ENCODE measurements at places on chromosomes 7 and 10.

DNA sequence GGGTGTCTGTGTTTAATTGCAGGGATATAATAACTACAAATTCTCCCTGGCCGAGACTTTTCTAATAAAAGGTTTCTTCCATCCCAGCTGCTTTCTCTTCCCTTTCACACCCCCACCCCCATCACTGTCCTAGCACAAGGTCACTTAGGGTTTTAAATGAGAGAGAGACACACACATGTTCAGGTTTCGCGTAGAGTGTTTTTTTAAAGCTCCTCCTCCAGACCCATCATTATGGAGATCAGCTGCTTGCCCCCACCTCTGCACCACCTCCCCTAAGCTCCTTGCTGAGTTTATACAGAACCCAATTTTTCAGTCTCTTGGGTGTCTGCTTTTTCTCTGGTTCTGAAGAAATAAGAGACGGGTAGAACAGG, 18.6 kb downstream of the LRMDA start:
- DNase-seq, result no peak

DNA sequence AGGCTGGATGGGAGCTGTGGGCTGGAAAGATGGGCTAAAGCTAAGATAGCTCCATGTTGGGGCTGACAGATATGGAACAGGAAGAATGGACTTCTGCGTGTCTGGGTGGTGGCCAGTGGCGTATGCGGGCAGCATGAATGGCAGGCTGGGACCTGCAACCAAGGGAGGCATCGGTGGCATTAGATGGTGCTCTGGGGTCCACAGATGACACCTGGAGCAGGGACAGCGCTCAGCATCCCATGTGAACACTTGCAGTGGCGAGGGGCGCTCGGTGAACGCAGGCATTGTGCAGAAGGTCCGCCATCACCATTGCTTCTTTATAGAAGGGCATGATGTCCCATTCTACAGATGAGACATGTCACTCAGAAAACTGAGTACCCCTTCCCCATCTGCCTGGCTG, 21.0 kb upstream of the SMARCD3 start:
- no peak for DNase-seq

- no peak for DNase-seq
These were observed 865.4 kb upstream of the MBL2 start for GRCh38 chr10:53638006-53638405.

GRCh38 chr7:9453521-9453920, 1020.1 kb downstream of the NXPH1 start:
- DNase-seq, result no peak

DNA sequence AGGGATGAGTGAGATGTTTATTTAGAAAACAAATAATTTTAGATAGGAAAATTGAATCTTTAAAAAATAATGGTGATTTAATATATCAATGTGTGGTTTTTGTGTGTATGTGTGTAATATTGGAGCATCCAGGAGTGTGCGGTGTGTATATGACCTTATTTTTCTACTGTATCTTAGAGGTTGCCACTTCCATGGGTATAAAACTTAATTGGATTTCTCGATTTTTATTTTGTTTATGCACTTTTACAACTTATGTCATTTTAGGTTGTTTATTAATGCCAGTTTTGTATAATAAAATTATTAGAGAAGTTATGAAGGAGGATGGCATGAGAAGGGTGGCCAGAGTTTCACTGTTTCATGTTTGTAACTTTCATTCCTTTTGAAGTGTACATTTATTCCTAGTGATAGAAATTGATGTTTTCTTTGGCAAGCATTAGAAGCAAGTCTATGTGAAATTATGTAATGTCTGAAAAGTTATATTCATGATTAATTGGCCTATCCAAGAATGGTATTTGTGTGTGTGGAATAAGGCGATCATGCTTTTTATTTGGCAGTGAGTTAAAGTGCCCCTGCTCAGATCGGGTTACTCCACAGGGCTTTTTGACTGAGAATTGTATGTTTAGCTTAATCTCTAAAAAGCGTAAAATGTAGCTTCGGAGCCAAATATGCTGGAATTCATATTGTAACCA, 110.3 kb downstream of the KAT6B start:
- DNase-seq, result no peak

DNA sequence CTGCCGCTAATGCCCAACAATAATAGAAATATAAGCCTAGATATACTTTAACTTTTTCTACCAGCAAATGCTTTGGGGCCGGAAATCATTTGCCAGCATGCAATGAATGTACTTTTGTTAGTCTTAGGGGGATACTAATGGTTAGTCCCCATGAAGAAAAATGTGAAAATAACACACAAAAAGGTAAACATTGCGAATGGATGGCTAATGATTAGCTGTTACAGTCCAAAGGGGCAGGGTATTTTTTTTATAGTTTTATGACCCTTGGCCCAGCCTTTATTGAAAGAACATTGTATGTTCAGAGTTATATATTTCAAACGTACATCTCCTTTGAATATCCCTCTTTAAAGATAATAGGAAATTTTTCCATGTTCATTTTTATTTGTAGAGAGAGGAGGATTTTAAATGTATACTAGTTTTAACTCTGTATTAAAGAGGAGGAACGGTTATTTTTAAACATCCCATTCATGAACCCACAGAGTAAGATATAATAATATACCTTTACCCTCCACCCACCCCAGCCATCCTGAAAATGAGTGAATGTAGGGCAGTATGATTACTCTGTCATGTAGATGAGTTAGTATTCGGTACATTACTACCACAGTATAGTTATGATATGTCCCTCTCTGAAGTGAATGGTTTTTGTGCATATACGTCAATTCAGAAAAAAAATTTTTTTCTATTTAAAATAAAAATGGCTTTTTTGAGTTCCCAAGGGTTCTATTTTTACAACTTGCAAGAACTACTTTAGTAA, 63.6 kb downstream of the ARID5B start:
- DNase-seq, result no peak

DNA sequence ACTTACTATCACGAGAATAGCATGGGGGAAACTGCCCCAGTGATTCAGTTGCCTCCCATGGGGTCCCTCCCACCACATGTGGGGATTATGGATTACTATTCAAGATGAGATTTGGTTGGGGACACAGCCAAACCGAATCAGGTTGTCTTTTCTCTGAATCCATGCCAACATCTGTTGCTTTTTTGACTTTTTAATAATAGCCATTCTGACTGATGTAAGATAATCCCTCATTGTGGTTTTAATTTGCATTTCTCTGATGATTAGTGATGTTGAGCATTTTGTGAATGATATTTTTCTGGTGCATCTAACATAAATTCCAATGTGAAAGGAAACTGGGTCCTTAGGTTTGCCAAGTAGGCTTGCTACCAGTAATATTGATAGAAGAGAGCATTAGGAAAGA, 69.0 kb upstream of the ARHGAP21 start:
- no peak for DNase-seq

GRCh38 chr7:50268990-50269389, 35.5 kb upstream of the IKZF1 start:
- DNase-seq, result no peak

DNA sequence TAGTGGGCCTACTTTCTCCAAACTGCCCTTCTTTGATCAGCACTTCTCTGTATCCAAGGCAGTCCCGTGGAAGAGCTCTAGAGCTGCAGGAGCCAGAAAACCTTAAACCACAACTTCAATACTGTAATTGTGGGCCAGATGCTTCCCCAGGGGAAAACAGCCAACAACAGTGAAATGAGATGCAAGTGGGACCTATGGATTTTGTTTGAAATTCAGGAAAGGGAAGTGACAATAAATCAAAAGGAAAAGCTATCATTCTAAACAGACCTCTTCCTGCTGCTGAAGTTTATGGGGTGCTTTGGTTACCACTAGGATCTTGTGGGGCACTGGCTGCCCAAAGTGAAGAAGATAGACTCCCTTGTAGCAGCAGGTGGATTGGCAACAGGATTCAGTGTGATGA, 1031.7 kb downstream of the LRMDA start:
- DNase-seq, result no peak

GRCh38 chr7:150685219-150686029, at the start of gene GIMAP2:
GIMAP2 (plus strand) TSS chr7:150685706; CDS start chr7:150687060, 1,354 bp downstream.
- DNase-seq, result no peak

DNA sequence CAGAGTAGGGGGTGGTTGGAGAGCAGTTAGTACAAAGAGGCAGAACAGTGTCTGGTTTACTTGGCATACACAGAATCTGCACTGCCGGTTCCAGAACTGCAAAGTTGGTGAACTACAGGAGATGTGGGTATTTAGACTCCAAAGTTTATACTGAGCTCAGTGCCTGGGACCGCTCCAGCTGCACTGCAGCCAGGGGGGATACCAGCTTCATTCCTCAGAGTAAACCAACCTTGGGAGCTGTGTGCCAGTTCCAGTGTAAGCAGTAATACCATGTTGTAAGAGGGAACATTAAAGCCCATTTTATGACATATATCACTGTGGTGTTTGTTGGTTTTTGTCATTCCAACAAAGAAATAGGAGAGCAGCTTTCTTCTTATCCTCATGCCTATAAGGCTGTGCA, 23.4 kb downstream of the LOXL4 start:
- DNase-seq, result no peak

DNA sequence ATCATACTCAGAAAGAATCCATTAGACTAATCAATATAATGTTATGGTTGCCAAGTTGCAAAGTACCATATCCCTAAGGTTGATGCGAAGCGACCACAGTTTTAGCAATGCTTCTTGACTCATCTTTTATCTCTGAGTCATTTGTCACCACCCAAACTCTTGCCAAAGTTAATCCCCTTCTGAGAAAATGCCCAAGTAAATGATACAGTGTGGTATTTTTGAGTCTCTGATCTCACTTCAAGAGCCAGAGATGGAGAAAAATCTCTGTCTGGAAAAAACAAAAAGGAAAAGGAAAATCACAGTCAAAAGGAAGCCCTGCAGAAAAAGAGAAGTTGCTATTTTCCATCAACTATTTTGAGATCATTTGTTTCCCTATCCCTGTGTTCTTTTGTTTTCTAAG, 26.7 kb upstream of the OTUD1 start:
- no peak for DNase-seq

DNA sequence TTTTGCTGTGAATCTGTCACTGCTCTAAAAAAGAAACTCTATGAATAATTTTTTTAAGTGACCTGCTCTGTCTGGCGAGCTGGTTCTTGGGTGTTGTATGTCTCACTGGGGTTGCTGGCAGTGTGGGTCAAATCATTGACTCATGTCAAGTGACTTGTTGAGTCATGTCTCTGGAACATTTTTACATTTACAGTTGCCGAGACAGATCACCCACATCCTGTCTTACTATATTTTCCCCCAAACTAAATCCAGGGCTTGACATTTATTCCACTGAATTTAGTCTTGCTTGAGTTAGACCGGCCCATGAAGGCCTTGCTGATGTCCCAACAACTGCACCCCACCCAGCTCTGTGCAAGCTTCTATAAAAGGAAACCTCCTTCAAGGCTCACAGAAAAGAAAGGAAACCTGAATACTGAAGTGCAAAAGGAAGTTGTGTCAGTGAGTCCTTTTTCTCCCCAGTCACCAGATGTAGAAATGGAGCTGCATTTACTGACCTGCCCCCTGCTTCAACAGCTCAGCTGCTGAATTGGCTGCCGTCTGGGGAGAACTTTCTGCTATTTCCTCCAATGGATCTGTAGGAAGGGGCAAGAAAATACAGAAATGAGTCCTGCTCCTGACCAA, 290.3 kb downstream of the TNS3 start:
- DNase-seq, result no peak

- peak; percentile 26 for DNase-seq
These were observed 1.2 kb upstream of the SMNDC1 start for GRCh38 chr10:110305767-110306451.

DNA sequence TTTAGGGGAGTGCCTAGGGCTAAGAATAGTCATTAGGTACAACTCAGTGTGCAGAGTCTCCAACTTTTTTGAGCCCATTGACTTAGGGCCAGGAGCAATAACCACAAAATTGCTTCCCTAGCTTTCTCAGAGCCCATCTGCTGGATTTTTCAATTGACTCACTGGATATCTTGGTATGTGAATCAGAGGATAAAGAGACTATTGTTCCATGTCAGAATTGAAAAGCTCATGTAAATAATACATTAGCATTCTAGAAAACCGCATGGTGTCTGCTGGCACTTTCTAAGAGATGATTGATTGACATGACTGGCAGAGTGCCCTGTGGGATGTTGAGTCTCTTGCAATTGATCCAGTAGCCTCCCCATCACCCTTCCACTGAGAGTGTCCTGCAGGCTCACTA, 246.2 kb downstream of the CCDC7 start:
- no peak for DNase-seq

GRCh38 chr7:102279537-102280400, 6.9 kb upstream of the SH2B2 start:
- DNase-seq, result peak; percentile 54

- no peak for DNase-seq
These were observed 110.1 kb upstream of the RHEB start for GRCh38 chr7:151629713-151630272.

- no peak for DNase-seq
These were observed 161.7 kb upstream of the TPK1 start for GRCh38 chr7:144997512-144997911.

DNA sequence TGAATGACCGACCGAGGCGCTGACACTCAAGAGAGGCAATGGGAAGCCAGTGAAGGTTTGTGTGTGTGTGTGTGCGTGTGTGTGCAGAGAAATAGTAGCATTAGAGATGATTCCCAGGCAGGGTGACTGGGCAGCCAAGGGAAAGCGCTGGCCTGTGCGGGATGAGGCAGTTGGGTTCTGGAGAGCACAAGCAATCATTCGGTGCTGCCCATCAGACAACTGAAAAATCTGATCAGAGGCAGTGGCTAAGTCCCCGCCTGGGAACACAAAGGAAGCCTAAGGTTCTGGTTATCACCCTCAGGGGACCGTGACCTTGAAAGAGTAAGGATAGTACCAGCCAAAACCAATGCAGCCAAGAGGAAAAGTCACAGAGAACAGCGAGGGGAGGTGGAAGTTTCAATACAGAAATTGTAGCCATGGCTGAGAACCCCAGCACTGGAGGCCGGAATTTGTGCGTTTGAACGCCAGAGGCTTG, 868 bp upstream of the PDCD4 start:
- no peak for DNase-seq

GRCh38 chr10:88565072-88565471, 18.0 kb downstream of the RNLS start:
- DNase-seq, result no peak

DNA sequence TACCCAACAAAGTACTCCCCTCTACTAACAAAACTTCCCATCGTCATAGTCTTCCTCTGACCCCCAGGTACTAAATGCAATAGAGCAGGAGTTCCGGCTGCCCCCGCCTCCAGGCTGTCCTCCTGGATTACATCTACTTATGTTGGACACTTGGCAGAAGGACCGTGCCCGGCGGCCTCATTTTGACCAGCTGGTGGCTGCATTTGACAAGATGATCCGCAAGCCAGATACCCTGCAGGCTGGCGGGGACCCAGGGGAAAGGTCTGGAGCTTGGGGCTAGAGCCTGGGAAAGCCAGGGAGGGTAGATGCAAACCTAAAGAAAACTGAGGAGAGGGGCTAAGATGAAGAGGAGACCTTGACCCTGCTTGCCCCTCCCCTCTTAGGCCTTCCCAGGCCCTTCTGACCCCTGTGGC, 15.3 kb downstream of the EPHB6 start:
- DNase-seq, result no peak

DNA sequence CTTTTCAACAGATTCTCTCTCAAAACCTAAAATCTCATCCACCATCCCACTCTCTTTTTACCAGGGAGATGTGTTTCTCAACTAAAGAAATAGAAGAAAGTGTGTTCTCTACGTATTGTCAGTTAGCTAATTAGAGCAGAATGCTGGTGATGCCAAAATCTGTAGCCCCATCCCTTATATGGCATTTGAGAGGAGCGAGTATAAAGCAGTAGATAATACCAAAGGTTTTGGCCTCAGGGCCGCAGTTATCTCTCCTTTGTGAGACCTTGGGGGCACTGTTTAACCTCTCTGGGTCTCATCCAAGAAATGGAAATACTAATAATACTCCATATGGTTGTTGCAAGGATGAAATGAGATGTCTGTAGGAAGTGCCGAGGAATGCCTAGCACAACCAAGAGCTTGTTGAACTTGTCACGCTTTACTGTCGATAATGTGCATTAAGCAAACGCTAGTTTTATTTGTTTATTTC, 456 bp upstream of the DLD start:
- no peak for DNase-seq

Measured in stimulated activated CD4-positive, alpha-beta T cell treated with anti-CD3 and anti-CD28 coated beads, Interleukin-2, amount 100 ng/mL, for 48 hours (primary cell).